Epithelial cell of esophagus (primary cell): ENCODE measurements at places on chromosomes 2 and 18.
A peak's percentile ranks its signal among the peaks of the same experiment; 100 is the strongest.

DNA sequence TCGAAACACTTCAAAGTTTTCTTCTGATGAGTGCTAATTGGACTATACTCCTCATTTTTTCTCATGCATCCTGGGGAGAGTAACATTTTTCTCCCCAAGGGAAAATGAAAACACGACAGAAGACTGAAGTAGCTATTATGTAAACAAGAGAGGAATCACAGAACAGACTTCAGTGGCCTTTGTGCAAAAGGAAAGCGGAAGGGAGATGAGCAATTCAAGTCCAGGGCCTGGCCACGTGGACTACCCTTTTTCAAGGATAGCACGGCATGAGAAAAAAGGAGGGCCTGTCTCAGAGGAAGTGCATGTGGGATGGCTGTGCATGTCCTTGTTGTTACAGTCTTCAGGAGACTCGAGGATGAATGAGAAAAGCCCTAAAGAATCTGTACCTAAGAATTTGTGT is 43.8 kb upstream of the KCNE4 start:
- DNase-seq: no peak

GRCh38 chr2:29954316-29954715 is 32.9 kb upstream of the ALK start:
- DNase-seq: no peak

- DNase-seq: no peak
Observed at GRCh38 chr2:65169760-65170136, 39.8 kb upstream of the RAB1A start.

GRCh38 chr2:57728691-57729090 is 317.9 kb upstream of the VRK2 start:
- DNase-seq: no peak

- no peak for DNase-seq
Observed at GRCh38 chr2:127641846-127642507, 4.0 kb upstream of the GPR17 start.

- DNase-seq: no peak
Observed at GRCh38 chr18:45119876-45120275, 439.2 kb downstream of the SETBP1 start.

- no peak for DNase-seq
Observed at GRCh38 chr2:220221992-220222391, 594.6 kb downstream of the SLC4A3 start.

DNA sequence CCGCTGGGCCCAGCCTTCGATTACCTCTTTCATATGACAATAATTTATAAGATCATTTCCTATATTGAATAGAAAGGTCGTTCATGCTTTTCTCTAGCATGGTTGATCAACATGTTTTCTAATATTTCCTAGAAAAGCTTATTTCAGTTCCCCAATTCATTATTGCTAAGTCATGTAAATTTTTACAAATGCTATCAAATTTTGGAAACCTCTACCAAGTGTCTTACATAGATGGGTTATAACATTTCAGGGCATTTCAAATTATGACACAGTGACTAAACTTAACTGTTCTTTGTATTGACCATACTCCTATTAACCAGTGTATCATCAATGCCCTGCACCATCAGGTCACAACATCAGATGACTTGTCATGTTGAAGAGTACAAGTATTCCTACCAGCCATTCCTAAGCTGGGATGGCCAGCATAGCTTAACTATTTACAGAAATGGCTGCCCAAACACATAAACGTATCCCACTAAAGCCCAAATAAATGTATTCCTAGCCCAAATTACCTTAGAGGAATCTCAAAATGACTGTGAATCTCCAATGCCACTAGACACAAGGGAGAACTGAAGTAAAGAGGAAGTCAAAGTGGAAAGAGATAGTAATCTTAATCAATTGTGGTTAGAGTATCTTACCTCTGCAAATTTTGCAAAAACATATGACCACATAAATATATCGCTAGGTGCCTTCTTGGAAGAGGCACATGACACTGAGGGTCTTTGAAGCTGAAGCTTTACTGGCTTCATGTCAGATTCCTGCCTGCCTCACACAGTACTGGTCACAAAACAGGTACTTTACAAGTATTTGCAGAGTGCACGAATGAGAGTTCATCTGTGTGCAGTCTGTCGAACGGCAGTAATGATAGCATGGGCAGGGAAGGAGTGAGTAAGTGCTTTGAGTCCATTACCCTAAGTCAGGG is 87.3 kb upstream of the TLK1 start:
- DNase-seq: no peak

DNA sequence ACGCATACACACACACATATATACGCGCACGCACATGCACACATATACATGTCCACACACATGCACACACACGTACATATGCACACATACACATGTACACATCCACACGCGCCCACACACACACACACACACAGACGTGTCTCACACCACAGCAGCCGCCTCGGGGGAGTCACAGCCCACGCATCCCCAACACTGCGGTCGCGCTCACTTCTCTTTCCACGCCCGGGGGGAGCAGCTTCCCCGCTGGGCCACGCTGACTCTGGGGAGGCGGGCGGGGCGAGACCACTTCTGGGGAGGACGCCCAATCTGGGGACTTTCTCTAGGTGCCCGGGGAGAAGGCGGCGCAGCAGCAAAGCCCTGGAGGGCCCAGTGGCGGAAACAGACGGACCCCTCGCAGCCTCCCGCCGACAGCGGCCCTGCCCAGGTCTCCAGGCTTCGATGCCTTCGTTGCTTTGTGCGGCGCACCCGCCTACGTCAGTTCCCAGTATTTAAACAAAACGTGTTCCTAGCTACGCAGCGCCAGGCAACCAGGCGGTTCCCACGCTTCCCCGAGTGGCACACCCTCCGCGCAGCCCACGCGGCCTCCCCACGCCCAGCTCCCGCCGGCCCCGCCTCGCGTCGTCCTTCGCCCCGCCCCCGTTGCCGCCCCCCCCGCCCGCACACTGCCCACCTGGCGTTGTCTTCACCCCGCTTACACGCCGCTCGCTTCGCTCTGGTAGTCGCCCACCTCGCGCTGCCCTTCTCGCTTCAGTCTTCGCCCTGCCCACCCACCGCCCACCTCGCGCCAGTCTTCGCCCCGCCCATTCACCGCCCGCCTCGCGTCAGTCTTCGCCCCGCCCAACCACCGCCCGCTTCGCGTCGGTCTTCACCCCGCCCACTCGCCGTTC is 810 bp upstream of the RBFA start:
- DNase-seq: peak; percentile 30

DNA sequence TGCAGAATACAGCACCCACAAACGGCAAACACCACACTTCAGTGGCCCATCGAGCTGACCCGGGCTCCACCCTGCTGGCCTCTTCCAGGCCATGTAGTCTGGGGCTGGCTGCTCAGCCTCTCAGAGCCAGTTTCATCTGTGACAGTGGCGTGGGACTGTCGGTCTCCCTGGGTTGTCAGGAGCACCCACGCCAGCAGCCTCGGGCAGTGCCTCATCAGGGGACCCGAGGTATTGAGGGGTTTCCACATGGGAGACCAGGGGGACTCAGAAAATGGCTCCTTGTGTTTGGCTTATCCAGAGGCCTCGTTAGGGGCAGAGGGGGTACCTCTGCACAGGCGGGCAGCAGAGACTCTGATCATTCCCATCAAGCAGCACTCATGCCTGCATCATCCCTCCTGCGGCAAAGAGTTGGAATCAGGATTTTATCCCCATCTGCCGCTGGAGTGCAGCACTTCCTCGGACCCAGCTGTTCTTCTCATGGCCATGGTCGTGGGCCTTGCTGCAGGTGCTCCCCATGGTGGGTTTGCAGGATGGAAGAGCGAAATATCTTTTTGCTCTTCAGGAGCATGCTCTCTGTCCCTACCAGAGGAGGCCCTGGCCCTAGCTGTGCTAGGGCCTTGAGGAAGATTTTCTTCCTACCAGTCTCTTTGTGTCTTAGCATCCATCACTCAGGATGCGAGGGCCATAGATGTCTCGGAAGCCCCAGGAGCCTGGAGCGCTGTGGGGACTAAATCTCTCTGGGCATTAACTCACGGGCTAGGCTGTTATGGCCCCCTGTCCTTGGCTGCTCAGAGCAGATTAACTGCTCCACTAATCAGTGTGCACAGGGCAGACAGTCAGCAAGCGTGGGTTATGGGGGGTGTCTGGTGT is 100.8 kb downstream of the CLIP4 start:
- DNase-seq: no peak
